BJ (cell line): ENCODE measurements at places on chromosomes 4 and X.

DNA sequence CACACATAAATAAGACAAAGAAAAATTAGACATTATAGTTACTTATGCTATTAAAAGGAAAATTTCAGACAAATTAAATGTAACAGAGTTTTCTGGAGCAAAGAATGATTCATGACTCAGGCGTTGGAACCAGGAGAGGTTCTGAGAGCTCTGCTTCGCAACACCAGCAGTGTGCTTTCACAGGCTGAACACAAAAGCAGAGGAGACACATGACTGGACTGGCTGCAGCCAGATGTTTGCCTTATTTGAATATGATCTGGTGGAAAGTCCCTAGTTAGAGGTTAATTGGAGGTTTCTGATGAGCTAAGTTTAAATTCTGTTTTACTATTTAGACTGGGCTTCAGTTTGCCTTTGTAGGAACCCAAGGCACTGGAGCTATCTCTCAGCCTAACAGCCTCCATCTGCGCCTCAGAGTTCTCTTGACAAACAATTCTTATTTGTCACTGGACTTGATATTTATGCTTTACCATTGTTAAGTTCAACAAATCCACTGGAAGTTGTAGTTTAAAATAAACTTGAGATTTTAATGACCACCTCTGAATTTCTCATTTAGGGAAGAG is 16.2 kb downstream of the BOD1L1 start:
- peak; percentile 17 for DNase-seq

GRCh38 chr4:101075536-101075935 is 271.8 kb downstream of the PPP3CA start:
- no peak for DNase-seq

GRCh38 chrX:131958724-131959123 is 64.4 kb upstream of the STK26 start:
- no peak for DNase-seq

DNA sequence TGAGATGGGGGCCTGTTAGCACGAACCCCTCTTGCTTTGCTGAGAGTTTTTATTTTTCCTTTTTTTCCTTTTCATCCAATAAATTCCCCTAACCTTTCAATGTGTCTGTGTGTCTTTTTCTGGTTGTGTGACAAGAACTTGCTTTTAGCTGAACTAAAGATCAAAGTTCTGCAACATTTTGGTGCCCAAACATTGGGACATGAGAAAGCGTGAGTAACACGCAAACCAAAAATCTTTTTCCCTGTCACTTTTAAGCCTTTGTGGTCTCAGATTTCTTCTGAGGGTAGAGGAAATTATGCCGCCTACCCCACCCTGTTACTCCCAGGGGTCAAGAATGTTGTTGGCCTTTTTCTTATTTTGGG is 141.8 kb upstream of the CPXCR1 start:
- no peak for DNase-seq

GRCh38 chr4:153794006-153794405 is 5.1 kb upstream of the SFRP2 start:
- DNase-seq, result no peak

DNA sequence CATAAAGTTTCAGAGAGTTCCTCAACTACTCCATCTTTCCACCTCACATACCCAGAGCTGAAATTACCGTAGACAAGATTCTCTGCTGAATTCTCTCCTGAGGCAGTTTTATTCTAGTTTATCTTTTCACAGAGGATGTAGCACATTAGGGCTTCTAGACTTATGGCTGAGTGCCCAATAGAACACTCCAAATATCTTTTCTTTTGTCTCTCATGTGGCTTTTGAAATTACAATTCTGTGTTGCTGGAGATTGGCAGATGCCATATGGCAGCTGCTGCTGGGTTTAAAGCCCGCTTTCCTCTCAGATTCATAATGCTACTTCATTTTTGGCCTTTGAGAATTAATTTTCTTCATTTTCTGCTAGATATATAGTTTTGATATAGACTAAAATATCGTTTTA is 107.6 kb upstream of the BANK1 start:
- DNase-seq, result no peak

- peak; percentile 85 for DNase-seq
Measured at GRCh38 chr4:122783301-122784215, 43.1 kb upstream of the FGF2 start.

DNA sequence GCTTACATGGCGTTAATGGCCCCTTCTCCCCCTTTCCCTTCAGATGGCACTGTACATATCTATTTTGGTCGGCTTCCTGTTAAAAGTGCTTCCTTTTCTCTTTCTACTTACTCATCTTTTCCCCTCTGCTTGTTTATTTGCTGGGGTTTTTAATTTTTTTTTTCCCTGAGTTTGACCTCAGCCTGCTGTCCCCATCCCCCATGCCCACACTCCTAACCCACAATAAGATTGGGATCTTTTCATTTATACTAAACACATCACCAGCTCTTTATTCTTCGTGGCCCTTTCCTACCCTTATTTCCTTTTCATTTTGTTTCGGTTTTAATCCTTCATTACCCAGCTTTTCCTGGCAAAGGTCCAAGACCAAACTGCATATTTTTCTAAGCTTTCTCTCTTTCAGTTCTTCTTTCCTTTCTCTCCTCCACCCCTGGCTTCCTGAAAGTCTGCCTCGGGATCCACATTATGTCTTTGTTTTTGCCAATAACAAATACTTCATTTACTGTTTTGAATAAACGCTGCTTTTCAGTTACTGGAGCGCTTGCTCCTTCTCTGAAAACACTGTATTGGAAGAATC is 152.0 kb upstream of the USP9X start:
- no peak for DNase-seq

DNA sequence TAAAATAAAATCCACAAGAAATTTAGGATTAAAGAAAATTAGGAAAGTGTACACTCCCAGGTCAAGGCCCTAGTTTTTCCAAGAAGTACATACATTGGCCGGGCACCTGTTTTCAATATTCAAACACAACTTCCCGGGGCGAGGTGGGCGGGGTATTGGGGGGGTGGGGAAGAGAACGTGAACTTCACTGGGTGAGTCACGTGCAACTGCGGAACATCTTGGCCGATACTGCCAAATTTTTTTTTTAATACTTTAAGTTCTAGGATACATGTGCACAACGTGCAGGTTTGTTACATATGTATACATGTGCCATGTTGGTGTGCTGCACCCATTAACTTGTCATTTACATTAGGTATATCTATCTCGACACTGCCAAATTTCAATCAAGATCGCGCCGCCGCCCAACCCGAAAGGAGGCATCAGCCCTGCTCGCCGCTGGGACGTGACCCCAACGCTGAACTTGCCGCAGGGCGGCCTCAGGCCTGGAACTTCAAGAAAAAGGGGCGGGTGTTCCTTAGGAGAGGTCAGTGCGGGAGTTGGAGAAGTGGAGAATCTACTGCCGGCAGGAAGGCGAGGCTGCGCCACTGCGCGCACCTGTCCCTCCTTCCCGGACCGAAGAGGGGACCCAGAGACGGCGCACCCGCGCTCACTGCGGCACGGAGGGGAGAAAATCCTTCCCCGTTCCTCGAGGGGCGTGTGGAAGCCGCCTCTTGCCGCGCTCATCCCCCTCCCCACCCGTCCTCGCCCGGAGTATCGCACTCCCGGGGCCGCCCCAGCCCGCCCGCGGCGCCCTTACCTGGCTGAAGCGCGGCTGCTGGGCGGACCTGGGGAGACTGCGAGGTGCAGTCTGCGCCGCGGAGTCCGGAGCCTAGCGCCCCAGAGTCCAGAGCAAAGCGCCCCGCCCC is at the start of gene TEC:
TSS of gene TEC (minus strand) at position 883 of the 905 bp plus-strand sequence. CDS start 41,224 bp downstream, outside the sequence.
- no peak for DNase-seq

- no peak for DNase-seq
Measured at GRCh38 chr4:8269535-8270417, at the start of gene HTRA3. Gene HTRA3 (plus strand): TSS chr4:8269754. CDS start chr4:8269969, 215 bp downstream.

DNA sequence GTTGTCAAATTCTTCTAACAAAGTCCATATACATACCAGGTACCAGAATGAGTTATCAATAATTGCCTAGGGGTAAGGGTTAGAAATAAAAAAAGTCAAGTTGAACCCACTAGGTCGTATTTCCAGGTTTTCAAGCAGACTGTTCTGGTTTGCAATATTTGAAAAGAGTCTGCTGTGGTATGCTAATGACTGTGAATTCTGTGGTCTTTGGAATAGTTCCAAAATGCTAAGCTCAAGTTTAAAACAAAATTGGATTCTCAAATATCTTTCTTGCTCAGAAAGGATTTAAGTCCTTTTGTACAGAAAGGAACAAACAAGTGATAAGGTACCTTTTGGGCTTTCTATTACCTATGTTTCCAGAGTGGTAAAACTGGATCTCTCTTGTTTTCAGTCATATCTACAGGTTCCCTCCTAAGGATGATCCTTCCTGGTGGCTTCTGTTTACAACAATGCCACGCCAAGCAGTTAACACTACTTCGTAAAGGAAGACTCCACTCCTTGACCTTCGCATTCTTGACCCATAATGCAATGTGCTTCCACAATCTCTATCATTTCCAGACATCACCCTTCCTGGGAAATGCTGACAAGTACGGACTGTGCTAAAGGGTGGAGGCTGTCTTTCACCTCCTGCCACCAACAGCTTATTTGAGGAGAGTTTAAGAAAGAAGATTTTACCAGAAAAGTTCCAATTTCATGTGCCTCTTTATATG is 531.7 kb upstream of the FTHL17 start:
- DNase-seq, result no peak

GRCh38 chr4:37908488-37909331 is 17.8 kb downstream of the TBC1D1 start:
- no peak for DNase-seq

- DNase-seq, result no peak
Measured at GRCh38 chr4:21948347-21949072, at the start of gene KCNIP4. Gene KCNIP4 (minus strand): TSS chr4:21948772.

GRCh38 chrX:101759000-101759399 is 99.3 kb upstream of the ARMCX2 start:
- DNase-seq, result no peak

- no peak for DNase-seq
Measured at GRCh38 chr4:85637778-85638177, 162.8 kb downstream of the ARHGAP24 start.
